ENCODE measurements at places on chromosomes 16 and 17. TPM values are rescaled to one million over a fixed set of nuclear protein-coding genes. Genes with fewer than 3 reads are reported as not detected.

The UNC45B gene
- total RNA-seq = not detected

GRCh38 chr17:50458701-50459676 lies 9.7 kb downstream of the CHAD start:
- H3K4me3 ChIP-seq = no peak overlapping the region
- peak overlapping the region; percentile 83 for H3K27ac ChIP-seq
- H3K27me3 ChIP-seq = no peaks in the 10 kb centered on the region
- H3K36me3 ChIP-seq = no peaks in the 10 kb centered on the region

GRCh38 chr17:76179496-76180467 lies 38.7 kb upstream of the FOXJ1 start:
- no peaks in the 10 kb centered on the region for H3K4me1 ChIP-seq
- no peak overlapping the region for H3K4me3 ChIP-seq
- no peak overlapping the region for H3K27ac ChIP-seq
- DNase-seq = no peak
- H3K27me3 ChIP-seq = no peaks in the 10 kb centered on the region

DNA sequence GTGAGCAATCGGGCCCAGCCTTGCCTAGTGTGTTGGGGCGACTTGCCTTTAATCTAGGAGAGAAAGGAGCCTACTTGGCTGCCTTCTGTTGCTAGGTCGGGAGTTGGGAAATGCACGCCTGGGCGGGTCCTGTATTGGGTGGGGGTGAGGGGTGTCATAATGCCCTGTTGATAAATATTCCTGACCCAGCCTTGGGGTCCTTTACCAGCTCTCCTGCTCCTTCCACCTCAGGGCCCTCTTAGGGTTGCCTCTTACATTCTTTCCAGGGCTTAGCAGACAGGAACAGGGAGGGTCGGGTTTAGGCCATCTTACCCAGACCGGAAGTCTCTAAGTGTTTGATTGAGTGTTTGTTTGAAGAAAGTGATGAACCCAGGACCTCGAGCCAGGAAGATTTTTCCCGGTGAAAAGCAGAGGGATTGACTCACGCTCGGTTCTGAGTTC lies 112.9 kb downstream of the SEC14L1 start:
- DNase-seq = peak; percentile 35
- peak overlapping the region; percentile 9 for H3K27ac ChIP-seq
- H3K4me1 ChIP-seq = peaks cover 23% of the 10 kb centered on the region
- no peaks in the 10 kb centered on the region for H3K27me3 ChIP-seq
- no peak overlapping the region for H3K4me3 ChIP-seq

GRCh38 chr16:86427433-86427851 lies 82.9 kb upstream of the FOXF1 start:
- H3K27me3 ChIP-seq = no peaks in the 10 kb centered on the region
- H3K4me1 ChIP-seq = peaks cover 18% of the 10 kb centered on the region
- H3K36me3 ChIP-seq = no peaks in the 10 kb centered on the region
- no peak for DNase-seq
- no peak overlapping the region for H3K4me3 ChIP-seq

DNA sequence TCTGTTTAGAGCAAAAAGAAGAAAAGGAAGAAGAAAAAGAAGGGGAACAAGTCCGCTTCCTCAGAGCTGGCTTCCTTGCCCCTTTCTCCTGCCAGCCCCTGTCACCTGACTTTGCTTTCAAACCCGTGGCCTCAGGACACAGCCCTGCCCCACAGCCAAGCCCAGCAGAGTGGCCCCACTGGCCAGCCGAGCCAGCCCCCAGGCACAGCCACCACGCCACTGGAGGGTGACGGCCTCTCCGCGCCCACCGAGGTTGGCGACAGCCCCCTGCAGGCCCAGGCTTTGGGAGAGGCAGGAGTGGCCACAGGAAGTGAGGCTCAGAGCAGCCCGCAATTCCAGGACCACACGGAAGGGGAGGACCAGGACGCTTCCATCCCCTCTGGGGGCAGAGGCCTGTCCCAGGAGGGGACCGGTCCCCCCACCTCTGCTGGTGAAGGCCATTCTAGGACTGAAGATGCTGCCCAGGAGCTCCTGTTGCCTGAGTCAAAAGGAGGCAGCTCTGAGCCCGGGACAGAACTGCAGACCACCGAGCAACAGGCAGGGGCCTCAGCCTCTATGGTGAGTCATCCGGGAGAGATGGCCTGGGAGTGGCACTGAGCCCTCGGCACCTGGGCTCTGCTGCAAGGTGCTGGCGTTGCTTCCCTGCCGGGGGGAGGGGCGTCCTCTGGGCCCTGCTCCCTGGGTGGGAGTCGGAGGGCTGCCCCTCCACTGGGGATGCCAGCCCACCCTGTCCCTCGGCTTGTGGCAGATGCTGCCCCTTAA lies 27.3 kb downstream of the RNF213 start:
- H3K4me3 ChIP-seq = no peak overlapping the region
- no peak for DNase-seq

DNA sequence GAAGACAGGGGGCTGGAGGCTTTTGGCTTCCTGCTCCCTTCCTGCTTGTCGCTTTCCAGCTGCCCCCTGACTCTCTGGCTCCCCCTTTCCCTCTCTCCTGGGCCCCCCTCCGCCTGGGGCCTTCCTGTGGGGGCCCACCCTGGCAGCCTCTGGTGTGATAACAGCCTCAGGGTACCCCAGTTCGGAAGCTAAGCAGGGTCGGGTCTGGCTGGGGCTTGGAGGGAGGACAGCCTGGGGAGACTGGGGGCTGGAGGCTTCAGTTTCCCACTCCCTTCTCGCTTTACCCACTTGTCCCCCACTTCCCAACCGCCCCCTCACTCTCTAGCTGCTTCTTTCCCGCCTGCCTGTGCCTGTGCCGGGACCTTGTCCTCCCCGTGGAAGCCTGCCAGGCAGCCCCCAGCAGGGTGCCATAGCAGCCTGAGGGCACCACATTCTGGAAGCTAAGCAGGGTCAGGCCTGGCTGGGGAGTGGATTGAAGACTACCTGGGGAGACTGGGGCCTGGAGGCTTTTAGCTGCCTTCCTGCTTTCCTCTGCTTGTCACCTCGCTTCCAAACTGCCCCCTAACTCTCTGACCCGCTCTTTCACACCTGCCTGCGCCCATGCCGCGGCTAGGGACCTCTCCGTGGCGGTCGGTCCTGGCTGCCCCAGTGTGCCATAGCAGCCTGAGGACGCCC lies 2275.5 kb downstream of the TP53TG3F start:
- no peak overlapping the region for H3K27ac ChIP-seq
- H3K36me3 ChIP-seq = no peaks in the 10 kb centered on the region
- no peaks in the 10 kb centered on the region for H3K27me3 ChIP-seq
- H3K4me1 ChIP-seq = no peaks in the 10 kb centered on the region
- H3K4me3 ChIP-seq = no peak overlapping the region

The MYH3 gene
- total RNA-seq = 0.48 TPM

DNA sequence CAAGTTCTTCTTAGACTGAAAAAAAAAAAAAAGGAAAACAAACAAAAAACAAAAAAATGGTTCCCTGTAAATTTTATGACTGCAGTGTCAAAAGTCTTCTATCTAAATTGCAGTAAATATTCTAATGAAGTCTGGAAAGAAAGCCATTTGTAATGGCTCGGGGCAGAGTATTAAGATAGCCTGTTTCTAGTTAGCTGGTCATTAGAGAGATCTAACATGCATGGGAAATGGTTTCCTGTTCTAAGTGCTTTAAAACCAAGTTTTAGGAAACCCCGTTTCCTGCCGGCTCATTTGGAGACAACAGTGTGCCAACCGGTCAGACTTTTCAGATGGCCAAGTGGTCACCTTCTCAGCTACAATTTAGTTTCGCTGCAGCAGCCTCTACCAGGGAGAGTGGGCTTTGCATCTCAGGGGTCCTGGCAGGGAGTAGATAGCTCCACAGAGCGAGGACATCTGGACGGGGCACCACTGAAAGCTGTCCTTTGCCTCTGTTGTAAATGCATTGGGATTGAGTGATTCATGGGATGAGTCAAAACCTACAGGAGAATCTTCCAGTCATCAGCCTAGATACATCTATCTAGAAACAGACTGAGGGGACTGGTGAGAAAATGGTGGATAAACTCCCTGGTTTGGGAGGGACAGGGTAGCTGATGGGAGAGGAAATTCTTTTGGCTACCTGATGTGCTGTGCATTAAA lies 473.2 kb upstream of the SALL1 start:
- H3K27ac ChIP-seq = no peak overlapping the region
- H3K27me3 ChIP-seq = no peaks in the 10 kb centered on the region
- H3K4me3 ChIP-seq = no peak overlapping the region
- no peak for DNase-seq

GRCh38 chr17:72439893-72440502 lies 319.2 kb downstream of the SOX9 start:
- H3K4me1 ChIP-seq = peaks cover 21% of the 10 kb centered on the region
- no peaks in the 10 kb centered on the region for H3K36me3 ChIP-seq
- no peaks in the 10 kb centered on the region for H3K27me3 ChIP-seq
- no peak for DNase-seq

GRCh38 chr16:56081371-56081770 lies 109.9 kb upstream of the GNAO1 start:
- H3K36me3 ChIP-seq = no peaks in the 10 kb centered on the region
- no peaks in the 10 kb centered on the region for H3K27me3 ChIP-seq
- H3K4me1 ChIP-seq = no peaks in the 10 kb centered on the region
- no peak overlapping the region for H3K4me3 ChIP-seq
- no peak for DNase-seq

GRCh38 chr17:34237458-34237857 lies 17.6 kb upstream of the CCL2 start:
- H3K36me3 ChIP-seq = no peaks in the 10 kb centered on the region
- H3K4me1 ChIP-seq = peaks cover 13% of the 10 kb centered on the region
- no peaks in the 10 kb centered on the region for H3K27me3 ChIP-seq
- no peak overlapping the region for H3K4me3 ChIP-seq
- DNase-seq = no peak

GRCh38 chr16:55221836-55222235 lies 102.2 kb upstream of the IRX6 start:
- no peaks in the 10 kb centered on the region for H3K4me1 ChIP-seq
- H3K27ac ChIP-seq = no peak overlapping the region
- no peak overlapping the region for H3K4me3 ChIP-seq
- H3K27me3 ChIP-seq = no peaks in the 10 kb centered on the region
- no peak for DNase-seq

- no peaks in the 10 kb centered on the region for H3K4me1 ChIP-seq
- no peak for DNase-seq
- peak overlapping the region; percentile 20 for H3K27ac ChIP-seq
- H3K27me3 ChIP-seq = no peaks in the 10 kb centered on the region
Observed at GRCh38 chr17:38921756-38922411, 3.5 kb upstream of the LASP1NB start.

DNA sequence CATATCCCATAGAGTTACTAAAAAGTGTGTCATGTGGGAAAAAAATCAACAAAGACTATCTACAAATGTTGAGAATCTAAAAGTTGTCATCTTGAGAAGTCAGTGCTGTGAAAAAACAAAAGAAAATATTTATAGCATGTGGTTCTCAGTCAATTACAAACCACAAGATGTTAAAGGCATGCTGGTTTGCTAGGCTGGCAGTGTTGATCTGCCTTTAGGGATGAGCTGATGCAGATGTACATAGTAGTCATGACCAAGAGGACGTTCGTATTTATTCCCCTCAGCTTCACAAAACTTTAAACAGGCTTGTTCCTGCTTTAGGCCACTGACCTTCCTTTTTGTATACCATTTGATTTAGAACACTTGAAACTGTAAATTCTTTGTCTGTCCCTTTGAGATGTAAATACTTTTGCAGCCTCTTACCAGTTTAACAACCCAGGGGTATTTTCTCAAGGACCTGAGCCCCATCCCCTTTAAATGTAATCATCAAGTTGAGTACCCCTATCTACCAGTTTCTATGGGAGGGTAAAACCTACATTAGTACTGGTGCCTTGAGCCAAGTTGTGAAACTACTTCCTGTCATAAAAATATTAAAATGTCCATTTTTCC lies 446.6 kb downstream of the KCNJ18 start:
- no peak overlapping the region for H3K4me3 ChIP-seq
- no peaks in the 10 kb centered on the region for H3K36me3 ChIP-seq
- no peak overlapping the region for H3K27ac ChIP-seq
- no peaks in the 10 kb centered on the region for H3K27me3 ChIP-seq

DNA sequence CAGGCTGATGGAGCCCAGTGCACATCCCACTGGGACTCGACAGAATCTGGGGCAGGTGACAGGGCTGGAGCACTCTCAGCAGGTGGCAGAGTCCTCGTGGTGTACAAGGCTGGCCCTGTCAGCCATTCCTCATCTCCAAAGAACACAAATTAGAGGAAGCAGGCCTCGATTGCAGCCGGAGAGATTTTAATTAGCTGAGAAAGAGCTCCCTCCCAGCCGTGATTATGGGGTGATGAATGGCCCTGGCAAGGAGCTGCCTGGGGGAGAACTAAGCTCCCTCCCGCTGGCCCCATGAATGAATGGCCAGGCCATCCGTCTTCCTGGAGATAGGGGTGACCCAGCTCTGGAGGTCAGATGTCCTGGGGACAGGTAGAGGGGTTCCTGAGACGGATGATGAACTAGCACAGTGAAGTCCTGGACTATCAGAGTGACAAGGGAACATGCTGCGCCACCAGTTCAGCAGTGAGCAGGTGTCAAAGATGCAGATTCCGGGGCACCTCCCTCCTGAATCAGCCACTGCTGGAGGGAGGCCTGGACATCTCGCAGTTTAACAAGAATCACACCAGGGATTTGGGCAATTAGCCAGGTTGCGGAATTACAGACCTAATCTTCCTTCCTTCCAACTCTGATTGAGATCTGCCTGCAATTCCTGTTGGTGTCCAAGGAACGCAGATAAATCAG lies 35.5 kb downstream of the PIMREG start:
- H3K4me1 ChIP-seq = no peaks in the 10 kb centered on the region
- H3K27me3 ChIP-seq = peaks cover 3% of the 10 kb centered on the region
- H3K4me3 ChIP-seq = no peak overlapping the region

DNA sequence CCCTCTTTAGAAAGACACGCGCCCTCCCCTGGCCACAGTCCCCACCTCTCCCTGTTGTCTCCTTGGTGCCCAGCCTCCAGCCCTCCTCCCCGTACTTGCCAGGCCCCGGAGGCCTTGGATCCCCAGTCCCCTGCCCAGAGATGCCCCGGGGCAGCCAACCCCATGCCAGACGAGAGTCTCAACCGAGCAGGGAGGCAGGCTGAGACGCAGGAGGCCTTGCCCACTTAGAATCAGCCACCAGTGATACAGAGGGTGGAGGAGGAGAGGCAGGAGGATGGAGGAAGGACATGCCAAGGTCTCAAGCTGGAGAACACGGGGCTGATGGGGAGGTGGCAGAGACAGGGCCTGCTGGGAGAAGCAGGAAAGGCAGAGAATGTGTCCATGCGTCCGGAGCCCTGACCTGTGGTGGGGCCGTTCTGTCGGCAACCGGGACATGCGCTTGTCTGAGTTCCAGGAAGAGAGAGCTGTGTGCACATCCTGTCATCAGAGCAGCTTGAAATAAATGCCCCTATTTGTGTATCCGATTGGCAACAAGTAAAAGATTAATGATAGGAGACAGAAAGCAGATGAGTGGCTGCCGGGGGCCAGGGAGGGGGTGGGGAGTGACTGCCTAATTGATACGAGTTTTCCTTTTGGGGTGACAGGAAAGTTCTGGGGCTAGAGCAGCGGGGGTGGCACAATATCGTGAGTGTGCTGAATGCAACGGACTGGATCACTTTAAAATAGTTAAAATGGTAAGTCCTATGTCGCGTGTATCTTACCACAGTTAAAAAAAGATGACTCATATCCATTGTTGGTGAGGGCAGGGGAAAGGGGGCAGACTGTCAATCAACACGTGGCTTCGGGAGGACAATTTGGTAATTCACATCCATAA lies 44.7 kb upstream of the MEAK7 start:
- DNase-seq = no peak
- H3K27me3 ChIP-seq = no peaks in the 10 kb centered on the region
- no peak overlapping the region for H3K4me3 ChIP-seq
- H3K36me3 ChIP-seq = no peaks in the 10 kb centered on the region

Measured in hepatocyte (in vitro differentiated cells).